ENCODE measurements at places on chromosomes 6 and 20.

GRCh38 chr6:155528982-155529453, 73.4 kb upstream of the NOX3 start:
- DNase-seq, result peak; percentile 65

GRCh38 chr6:24107294-24107693, 18.7 kb upstream of the NRSN1 start:
- DNase-seq, result no peak

DNA sequence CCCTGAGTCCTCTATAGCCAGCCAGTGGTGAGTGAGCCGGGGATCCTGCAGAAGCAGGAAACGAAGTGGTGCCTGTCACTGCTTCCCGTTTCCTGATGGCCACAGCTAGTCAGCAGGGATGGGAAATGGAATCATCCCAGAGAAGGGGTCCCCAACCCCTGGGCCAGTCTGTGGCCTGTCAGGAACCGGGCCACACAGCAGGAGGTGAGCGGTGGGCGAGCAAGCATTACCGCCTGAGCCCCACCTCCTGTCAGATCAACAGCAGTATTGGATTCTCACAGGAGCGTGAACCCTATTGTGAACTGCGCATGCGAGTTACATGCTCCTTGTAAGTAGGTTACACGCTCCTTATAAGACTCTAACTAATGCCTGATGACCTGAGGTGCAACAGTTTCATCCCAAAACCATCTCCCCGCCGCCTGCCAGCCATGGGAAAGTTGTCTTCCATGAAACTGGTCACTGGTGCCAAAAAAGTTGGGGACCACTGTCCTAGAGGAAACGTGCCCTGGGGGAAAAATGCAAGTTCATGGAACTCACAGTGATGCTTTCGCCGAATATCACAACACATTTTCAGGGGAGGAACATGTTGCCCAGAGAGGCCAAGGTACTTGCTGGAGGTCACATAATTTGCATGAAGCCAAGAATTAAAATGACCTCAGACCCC, 113.8 kb downstream of the JPH2 start:
- no peak for DNase-seq

DNA sequence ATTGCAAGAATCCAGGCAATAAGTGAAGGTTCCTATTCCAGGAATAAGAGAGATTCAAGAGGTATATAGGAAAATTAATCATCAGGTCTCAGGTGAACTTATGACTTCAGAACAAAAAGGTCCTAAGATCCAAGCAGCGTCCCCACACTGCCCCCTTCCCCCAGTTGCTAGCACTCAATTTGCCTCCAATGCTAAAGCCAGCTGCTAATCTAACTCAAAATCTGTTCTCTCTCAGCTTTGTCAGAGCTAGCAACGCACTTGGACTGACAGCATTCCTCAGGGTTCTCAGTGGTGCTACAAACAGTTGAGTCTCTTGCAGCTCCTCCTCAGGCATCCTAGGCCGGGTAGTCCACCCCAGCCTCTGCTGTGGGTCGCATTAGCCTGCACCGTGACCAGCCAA, 148.3 kb downstream of the RFX6 start:
- DNase-seq, result no peak

GRCh38 chr20:63456429-63457284, 15.8 kb downstream of the KCNQ2 start:
- no peak for DNase-seq

All from BJ (cell line).